CD4-positive, alpha-beta T cell treated with Interferon gamma for 1 hour (primary cell): ENCODE measurements at places on chromosomes 2 and 18.

- no peak for DNase-seq
These were observed 120.9 kb upstream of the TTN start for GRCh38 chr2:178928077-178928476.

DNA sequence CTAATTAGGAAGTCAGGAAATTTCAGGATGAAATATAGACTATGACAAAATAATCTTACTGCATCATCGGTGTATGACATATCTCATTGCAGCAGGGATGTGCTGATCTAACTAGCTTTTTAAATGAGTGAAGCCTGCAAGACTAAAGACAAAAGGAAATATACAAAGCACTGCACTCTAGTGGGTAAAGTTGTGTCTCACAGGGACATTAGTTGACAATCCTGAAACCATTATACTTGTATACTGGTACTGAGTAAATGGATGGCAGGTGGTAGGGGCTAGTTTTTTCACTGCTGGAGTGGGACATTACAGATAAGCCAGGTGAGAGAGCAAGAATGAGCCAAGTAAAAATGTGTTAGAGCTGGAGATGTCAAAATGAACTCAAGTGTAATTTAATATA, 317.5 kb upstream of the RAB6C start:
- no peak for DNase-seq

DNA sequence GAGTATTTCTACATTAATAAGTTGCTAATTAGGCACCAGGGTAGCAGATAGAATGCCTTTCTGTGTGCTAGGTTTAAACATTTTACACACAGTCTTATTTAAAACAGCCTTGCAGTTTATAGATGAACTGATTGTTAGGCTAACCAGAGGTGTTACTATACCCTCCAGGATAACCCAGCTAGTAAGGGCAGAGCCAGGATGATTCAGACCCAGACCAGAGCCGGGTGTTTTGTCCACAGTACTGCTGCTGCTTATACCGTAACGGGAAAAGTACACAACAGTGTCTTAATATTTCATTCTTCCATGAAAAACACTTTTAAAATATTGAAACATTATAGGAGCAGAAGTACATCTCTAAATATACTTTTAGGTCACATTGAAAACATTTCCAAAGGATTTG, 82.7 kb downstream of the MALT1 start:
- DNase-seq, result no peak

DNA sequence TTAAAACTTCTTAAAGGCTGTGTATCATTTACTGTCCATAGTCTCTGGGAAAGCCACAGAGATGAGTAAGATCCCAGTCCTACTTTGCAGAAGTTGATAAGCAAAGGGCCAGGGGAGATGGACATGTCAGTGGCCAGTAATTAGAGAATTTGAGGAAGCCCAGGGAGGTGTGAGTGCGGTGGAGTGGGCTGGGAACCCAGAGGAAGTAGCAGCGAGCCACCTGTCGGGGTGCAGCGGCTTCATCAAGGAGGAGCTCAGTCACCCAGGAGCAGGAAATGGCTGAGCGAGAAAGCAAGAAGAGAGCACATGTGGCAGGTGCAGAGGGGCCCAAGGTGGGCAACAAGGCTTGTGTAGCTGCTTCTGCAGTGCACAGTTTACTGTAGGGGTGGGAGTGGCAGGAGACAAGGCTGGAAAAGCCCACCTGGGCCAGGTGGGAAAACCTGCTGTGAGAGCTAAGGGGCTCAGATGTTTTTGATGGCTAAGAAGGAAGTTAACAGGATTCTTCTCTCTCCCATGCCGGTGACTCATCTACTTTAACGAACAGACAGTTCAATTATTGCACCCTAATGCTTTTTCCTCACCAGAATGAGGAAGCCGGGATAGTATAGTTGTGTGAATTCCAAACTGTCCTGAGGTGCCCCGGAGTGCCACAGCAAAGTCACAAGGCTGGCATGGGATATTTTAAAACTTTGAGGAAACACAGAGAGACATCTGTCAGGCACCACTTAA, 34.8 kb upstream of the MGAT5 start:
- peak; percentile 40 for DNase-seq

GRCh38 chr2:237601453-237602116, 11.1 kb upstream of the RAB17 start:
- no peak for DNase-seq

DNA sequence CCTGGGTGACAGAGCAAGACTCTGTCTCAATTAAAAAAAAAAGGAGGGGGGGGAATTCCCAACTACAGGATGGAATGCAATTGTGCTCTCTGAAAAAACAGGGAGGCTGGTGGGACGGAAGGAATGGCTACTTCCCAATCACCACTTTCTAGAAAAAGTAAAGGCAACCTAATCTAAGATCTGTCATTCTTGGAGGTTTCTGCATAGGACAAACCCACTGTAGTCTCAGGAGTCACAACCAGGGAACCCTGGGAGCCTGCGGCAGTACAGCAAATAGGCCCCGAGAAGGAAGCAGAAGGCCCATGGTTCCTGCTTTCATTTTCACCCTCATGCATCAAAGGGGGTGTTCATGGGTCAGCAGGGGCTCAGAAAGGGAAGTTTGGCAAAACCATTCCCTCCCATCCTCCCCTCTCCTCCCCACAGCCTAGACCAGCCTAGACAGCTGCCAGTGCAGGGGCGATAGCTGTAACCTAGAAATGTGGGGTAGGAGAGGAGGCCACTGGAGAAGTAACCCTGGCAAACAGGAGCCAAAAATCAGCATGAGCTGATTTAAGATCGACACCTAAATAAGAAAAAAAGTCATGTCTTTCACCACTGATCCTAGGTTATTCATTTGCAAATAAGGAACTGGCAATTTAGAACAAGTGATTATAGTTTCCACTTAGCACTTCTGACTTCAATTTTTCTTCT, 48.0 kb downstream of the TRABD2A start:
- DNase-seq, result peak; percentile 44

- no peak for DNase-seq
These were observed 239.9 kb upstream of the CTAGE1 start for GRCh38 chr18:22657619-22658018.

- DNase-seq, result no peak
These were observed 27.9 kb downstream of the RMND5A start for GRCh38 chr2:86747711-86748639.

DNA sequence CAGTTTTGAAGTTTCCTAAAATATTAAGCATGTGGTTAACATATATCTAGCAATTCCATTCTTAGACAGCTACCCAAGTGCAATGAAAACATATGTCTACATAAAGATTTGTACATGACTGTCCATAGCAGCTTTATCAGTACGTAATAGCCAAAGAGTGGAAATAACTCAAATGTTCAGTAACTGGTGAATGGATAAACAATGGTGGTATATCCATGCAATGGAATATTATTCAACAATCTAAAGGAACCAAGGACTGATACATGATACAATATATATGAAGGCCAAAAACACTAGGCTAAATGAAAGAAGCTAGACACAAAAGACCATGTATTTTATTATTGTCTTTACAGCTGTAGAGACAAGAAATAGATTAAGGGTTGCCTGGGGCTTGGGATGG, 361.4 kb downstream of the ALK start:
- no peak for DNase-seq

DNA sequence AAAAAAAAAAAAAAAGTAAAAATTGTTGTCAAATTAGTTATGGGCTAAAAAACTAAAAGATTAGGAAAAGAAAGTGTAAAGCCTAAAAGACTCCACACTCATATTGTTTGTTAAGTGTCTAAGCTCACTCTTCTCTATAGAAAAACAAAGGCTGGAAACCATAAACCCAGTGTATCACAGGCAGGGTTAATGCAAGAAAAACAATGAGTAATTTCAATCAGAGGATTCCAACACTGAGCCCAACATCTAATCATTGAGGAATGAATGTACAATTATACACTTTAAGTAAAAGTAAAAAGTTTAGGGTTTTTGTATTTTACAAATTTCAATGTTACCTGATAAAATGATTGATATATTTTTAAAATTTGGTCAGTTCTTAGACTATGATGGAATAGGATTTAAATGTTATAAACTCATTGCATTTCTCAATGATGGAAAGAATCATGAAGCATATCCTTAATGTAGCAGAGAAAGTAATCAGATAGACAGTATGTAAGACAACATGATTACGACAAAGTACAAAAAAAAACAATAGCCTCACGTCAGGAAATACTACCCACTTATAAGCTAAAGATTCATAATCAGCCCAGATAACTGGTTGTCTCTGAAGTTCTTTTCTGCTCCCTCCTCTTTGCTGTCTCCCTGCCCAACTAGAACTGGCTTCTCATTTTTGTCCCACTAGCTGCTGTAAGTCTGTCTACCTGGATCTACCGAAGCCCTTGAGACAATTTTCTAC, 44.5 kb upstream of the SP3 start:
- DNase-seq, result no peak

DNA sequence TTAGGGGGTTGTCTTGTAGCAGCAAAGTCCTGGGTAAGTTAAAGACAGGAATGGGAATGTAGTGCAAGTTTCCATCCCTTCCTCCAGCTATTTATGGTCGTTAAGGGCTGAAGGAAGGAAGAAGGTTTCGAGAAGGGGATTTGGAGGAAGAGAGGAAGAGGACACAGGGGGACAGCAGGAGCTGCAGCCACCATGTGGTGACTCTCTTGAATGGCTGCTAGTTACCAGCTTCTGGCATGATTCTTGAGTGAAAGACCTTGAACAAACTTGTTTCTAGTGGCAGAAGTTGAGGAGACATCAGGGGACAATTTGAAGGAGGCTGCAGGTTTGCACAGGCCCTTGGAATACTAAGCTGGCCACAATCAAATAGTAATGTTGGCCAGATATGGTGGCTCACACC, 116.6 kb downstream of the MTX2 start:
- no peak for DNase-seq

- no peak for DNase-seq
These were observed 66.9 kb upstream of the DLX2 start for GRCh38 chr2:172169611-172170010.

- DNase-seq, result no peak
These were observed 85.8 kb downstream of the SETBP1 start for GRCh38 chr18:44766450-44766849.

DNA sequence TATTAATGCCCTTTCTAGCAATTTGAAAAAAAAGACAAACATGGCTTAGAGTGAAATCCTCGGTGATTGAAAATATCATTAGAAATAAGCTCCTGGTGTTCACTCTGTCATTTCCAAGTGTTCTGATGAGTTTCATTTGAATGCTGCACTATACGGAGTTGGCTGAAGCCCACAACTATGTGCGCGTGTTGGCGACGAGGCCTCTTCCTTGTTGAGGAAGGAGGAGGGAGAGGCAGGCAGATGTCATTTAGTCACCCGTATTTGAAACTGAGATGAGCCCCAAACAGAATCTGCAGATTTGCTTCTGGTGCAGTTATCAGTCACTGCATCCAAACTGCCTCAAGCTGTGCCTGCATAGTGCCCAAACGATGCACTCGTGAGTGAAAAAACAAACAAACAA, 23.5 kb upstream of the SKOR2 start:
- DNase-seq, result no peak

- no peak for DNase-seq
These were observed 222.7 kb downstream of the CYRIA start for GRCh38 chr2:16442971-16443370.
